ENCODE measurements at places on chromosomes 11 and 22.
A peak's percentile ranks its signal among the peaks of the same experiment; 100 is the strongest.

DNA sequence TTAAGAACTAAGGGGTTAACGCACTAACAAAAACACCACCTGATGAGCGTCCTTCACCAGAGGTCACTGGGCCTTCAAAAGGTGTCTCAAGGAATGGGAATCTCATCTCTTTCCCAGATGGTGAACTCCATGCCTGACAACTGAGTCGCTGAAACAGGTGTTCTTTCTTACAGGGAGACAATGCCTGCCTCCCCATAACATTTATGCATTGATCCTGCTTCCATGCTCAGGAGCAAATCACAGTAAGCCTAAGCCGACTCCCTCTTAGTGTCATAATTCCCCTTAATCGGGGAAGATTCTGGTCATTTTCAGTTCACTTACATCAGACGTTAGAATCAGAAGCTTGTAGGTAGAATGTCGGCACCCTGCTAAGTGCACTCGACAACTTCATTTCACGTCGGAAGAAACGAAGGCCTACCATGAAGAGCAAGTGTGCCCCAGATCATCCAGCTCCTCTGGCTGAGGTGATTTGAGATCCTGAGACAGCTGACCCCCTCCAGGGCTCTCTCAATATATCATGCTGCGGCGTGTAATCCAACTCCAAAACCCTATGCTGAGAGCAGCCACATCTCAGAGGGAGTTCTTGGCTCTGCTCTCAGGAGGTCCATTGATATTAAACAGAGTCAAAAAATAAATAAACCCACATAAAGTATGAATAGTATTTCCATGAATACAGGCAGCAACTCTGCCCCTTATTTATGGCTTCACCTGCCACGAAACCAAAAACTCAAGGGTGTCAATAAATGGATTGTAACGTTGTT lies 163.1 kb downstream of the LARGE1 start:
- no peak for DNase-seq

DNA sequence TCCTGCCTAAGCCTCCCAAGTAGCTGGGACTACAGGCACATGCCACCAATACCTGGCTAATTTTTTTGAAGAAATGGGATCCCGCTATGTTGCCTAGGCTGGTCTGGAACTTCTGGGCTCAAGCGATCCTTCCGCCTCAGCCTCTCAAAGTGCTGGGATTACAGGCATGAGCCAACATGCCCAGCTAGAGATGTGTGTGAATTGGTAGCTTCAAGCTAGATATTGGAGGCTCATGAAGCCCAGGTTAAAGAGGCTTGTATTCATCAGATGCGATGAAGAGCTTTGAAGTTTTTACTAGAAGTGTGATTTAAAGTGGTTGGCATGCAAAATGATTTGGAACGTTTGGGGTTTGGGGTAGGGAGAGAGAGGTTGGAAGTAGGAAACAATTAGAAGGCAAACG lies 19.6 kb downstream of the NF2 start:
- no peak for DNase-seq

- DNase-seq, result no peak
Measured at GRCh38 chr22:41417622-41418390, 28.8 kb downstream of the TOB2 start.

- no peak for DNase-seq
Measured at GRCh38 chr11:88378422-88379066, 41.0 kb upstream of the CTSC start.

- DNase-seq, result peak; percentile 36
Measured at GRCh38 chr11:450809-451451, 851 bp downstream of the PTDSS2 start.

- DNase-seq, result no peak
Measured at GRCh38 chr11:35897019-35897418, 46.8 kb upstream of the LDLRAD3 start.

- no peak for DNase-seq
Measured at GRCh38 chr22:41830174-41830573, 2.7 kb upstream of the SREBF2 start.

- no peak for DNase-seq
Measured at GRCh38 chr11:34250732-34251588, 106.8 kb downstream of the ABTB2 start.

- no peak for DNase-seq
Measured at GRCh38 chr22:41498303-41498835, 29.5 kb downstream of the ACO2 start.

- DNase-seq, result no peak
Measured at GRCh38 chr11:66966351-66966750, 8.2 kb upstream of the PC start.

GRCh38 chr11:72548463-72548862 lies 114.1 kb upstream of the CLPB start:
- DNase-seq, result no peak

GRCh38 chr11:125514336-125515101 lies 18.5 kb upstream of the FEZ1 start:
- DNase-seq, result no peak

- DNase-seq, result no peak
Measured at GRCh38 chr22:50301581-50301991, 5.9 kb downstream of the PLXNB2 start.

DNA sequence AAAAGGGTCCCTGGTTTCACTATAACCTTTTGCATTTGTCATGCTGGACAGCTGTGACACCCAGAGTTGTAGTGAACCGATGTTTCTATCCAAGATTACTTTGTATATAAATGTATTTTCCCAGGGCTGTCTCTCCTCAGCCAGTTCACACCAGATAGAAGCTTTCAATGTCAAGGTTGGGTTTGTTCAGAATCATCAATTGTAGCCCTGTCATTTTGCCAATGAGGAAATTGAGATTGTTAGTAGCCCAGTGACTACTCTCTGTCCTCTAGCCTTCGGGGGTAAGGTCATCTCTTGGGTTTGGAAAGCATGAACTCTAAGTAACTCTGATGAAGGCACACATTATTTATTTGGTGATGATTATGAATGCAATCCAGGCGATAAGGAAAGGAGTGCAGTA lies 165.6 kb downstream of the DBX1 start:
- no peak for DNase-seq

GRCh38 chr11:1782831-1783724 lies 19.4 kb upstream of the CTSD start:
- no peak for DNase-seq

DNA sequence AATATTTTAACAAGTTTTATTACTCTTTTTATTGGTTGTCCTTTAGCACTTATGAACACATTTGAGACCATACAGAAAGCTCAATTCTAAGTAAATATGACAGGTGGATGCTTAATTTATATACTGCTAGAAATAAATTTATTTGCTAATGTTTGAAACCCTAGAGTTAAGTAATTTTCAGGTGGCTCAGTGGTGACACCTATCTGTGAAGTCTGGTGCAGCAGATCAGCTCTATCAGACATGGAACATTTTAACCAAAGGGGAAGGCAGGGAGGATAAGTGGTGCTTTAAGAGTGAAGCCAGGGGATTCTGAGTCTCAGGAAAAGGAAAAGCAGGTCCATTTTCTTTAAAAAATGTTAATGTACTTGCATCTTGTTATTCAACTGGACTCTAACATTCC lies 175.8 kb downstream of the DSCAML1 start:
- DNase-seq, result no peak

GRCh38 chr11:88301488-88302140 lies 35.9 kb downstream of the CTSC start:
- DNase-seq, result no peak

GRCh38 chr22:23180301-23180892 lies at the start of gene BCR:
Gene BCR (plus strand): TSS chr22:23180509. CDS start chr22:23180961, 452 bp downstream.
- DNase-seq, result peak; percentile 53

DNA sequence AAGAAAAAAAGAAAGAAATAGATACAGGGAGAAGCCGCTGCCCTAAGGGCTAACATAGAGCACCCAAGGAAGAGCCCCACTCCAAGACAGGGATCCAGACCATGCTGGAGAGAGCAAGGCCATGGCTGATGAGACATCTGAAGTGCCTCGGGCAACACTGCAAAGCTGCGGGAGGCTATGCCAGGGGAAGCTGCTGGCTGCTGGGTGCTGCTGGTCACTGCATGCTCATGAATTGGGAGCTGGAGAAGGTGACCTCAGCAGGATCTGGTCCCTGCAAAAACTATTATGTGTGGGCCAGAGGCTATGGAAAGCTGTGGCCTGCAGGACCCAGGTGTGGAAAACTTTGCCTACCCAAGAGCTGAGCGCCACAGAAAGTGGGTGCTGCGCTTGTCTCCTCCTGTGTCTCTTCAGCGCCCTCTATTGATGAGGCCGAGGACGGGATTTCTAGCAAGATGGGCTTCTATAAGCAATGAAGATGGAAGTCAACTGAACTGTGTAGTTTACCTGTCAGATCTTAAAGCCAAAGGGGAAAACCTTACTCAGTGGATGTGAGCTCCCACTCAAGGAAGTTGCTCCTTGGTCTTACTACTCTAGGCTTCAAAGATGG lies 17.3 kb upstream of the SLC29A2 start:
- no peak for DNase-seq

DNA sequence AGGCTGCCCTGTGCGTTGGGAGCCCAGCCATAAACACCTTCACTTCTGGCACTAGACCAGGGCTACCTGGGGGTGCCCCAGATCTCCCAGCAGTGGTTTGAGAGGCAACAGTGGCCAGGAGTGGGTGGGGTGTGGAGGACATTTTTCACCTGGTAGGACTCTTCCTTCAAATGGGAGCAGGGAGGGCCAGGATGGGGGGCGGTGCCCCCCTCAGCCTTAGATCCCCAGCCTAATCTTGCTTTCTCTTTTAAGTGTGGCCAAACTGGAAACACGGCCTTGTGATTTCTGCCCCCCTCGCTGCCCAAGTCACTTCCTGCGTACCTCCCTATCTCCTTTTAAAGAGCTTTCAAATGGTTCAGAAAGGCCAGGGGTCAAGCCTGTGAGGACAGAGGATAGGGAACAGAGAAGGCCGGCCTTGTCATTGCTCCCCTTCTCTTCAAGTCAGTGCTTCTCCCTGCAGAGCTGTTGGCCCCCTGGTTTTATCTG lies 800 bp downstream of the KCNJ5 start:
- no peak for DNase-seq

DNA sequence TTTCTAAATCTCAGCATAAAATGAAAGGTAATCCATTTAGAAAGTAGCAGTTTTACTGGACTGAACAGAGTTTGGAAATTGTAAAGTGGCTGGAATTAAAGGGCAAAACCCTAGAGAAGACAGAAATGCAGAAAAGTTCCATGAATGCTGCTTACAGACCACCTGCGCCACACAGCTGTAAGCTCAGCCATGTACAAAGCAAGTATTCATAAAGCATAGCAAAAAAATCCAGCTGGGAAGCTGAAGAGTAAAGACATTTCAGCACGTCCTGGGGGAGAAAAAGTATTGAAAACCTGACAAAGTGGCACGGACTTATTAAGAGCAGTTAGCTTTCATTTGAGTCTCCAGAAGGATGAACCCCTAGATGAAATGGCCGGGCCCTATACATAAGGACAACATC lies 220.1 kb upstream of the CNTN5 start:
- DNase-seq, result no peak

DNA sequence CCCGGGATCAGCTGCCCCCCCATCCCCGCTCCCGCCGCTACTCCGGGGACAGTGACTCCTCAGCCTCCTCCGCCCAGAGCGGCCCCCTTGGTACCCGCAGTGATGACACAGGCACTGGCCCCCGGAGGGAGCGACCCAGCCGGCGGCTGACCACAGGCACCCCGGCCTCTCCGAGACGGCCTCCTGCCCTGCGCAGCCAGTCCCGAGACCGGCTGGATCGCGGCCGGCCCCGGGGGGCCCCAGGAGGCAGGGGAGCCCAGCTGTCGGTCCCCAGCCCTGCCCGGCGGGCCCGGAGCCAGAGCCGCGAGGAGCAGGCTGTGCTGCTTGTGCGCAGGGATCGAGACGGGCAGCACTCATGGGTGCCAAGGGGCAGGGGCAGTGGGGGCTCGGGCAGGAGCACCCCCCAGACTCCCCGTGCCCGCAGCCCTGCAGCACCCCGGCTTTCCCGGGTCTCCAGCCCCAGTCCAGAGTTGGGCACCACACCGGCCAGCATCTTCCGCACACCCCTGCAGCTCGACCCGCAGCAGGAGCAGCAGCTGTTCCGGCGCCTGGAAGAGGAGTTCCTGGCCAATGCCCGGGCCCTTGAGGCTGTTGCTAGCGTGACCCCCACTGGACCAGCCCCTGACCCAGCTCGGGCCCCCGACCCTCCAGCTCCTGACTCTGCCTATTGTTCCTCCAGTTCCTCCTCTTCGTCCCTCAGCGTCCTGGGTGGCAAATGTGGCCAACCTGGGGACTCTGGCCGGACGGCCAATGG lies 3.9 kb downstream of the RASL10A start:
- DNase-seq, result no peak

- DNase-seq, result no peak
Measured at GRCh38 chr11:97786961-97787360, 1233.8 kb upstream of the CNTN5 start.

DNA sequence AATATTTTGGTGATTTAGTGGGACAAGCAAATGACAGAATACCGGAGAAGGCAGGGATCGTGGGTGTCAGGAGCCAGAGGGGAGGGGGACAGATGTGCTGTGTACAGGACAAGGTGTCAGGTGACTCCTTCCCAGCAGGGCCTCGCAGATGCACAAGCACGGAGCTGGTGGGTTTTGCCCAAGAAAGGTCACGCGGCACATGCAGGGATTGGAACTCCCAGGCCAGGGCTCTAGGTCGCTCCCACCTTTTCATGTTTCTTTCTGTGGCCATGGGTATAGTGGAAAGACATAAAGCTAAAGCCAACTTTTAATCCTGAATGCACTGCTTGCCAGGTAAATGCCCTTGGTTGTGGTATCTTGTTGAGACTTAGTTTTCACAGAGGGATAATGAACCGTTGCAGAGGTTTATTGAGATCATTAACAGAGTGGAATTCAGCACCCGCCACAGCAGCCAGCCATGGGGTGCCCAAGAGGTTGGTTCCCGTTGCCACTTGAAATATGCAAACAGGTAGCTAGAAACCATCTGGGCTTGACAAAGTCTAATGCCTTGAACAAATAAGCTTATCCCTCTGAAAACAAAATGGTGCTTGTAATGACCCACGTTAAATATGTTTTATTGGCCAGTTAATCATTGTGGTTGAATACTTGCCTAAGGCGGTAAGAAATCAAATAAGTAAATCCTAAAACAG lies 10.1 kb downstream of the C22orf23 start:
- no peak for DNase-seq

DNA sequence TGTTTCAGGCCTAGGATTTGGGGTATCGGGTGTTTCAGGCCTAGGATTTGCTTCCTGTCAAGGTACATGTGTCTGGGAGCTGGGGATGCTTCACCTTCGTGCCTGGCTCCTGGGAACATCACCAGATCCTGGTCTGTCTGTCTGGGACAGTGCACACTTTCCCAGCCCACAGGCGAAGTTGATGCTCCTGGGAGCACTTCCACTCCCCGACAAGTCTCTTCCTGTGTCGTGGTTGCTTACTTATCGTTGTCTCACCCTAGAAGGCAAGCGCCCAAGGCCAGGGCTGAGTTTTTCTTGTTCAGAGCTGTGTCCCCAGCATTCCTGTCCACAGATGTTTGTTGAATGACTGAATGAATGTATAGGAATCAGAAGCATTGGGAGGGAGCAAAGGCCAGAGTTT lies 71.5 kb downstream of the LINC01488 start:
- no peak for DNase-seq

Measured in progenitor cell of endocrine pancreas (in vitro differentiated cells).